ENCODE measurements at places on chromosomes 5 and 9.

- no peak for DNase-seq
Measured at GRCh38 chr9:128603697-128604096, 51.3 kb downstream of the SPTAN1 start.

- no peak for DNase-seq
Measured at GRCh38 chr9:137188086-137188489, 272 bp downstream of the ANAPC2 start.

DNA sequence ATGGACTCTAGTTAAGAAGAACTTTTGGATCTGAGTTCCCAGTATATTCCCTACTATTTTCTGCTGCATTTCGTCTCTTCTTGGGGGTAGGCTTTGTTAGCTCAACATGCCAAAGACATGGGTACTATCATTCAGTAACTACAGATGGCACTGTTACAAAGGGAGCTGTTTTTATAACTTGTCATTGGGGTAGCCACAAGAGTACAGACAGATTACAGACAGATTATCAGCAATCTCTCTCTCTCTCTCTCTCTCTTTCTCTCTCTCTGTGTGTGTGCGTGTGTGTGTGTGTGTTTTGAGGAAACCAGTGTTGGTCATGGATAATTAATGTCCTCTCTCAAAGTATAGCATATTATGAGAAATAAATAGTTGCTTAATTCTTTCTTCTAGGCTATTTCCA lies 116.1 kb downstream of the WDR70 start:
- DNase-seq: no peak

GRCh38 chr5:142301540-142301939 lies 23.3 kb downstream of the SPRY4 start:
- no peak for DNase-seq

DNA sequence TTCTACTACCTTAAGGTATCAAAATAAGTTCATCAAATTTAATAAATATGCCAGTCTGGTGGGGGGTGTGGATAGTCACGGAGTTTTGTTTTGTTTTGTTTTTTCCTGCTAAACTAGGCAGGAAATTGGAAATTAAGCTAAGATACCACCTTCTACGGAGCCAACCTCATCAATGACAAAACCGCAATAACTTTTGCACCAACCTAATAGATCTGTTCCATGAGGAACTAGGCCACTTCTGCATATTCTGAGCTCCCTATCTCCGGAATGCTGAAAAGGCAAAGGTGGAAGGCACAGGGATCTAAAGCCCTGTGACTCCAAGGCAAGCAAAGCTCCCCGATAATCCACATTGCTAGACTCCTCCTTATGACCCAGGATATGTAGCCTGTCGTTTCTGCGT lies 5.8 kb upstream of the OR1L4 start:
- DNase-seq: no peak

- no peak for DNase-seq
Measured at GRCh38 chr9:32992595-32993238, 8.7 kb downstream of the APTX start.

- no peak for DNase-seq
Measured at GRCh38 chr9:78038620-78039300, 7.1 kb upstream of the GNAQ start.

GRCh38 chr9:100700689-100701318 lies 122.9 kb downstream of the CAVIN4 start:
- DNase-seq: no peak

Data from stimulated activated CD4-positive, alpha-beta T cell treated with anti-CD3 and anti-CD28 coated beads, Interleukin-1b, Interleukin-23, amount 100 ng/mL, for 24 hours (primary cell).